Astrocyte of the spinal cord (primary cell): ENCODE measurements at places on chromosomes 4 and X.

GRCh38 chr4:62912531-62912930 lies 1496.7 kb downstream of the TECRL start:
- no peak for DNase-seq

- no peak for DNase-seq
These were observed 38.9 kb upstream of the PHEX start for GRCh38 chrX:21993265-21993664.

DNA sequence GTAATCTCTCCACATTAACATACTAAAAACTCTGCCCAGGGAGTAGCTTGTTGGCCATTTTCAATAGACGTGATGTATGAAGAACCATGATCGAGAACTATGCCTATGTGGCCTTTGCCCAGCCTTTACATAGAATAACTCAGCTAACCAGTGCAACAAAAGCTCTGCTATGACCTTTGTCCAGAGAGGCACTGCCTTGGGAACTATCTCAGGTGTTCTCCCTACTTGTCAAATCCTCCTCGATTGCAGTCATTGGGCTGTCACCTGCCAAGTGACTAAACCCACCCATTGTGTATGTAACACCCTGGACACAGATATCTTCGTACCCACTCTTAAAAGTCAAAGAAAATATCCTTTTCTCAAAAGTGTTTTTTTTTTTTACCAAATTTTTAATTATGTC lies 610.3 kb upstream of the GALNTL6 start:
- no peak for DNase-seq

GRCh38 chr4:52266537-52267137 lies 215.5 kb downstream of the SPATA18 start:
- no peak for DNase-seq

- DNase-seq = no peak
These were observed 3.9 kb downstream of the HCFC1 start for GRCh38 chrX:153967536-153968224.

- DNase-seq = no peak
These were observed 18.7 kb upstream of the PLCXD1 start for GRCh38 chrX:262381-262909.

DNA sequence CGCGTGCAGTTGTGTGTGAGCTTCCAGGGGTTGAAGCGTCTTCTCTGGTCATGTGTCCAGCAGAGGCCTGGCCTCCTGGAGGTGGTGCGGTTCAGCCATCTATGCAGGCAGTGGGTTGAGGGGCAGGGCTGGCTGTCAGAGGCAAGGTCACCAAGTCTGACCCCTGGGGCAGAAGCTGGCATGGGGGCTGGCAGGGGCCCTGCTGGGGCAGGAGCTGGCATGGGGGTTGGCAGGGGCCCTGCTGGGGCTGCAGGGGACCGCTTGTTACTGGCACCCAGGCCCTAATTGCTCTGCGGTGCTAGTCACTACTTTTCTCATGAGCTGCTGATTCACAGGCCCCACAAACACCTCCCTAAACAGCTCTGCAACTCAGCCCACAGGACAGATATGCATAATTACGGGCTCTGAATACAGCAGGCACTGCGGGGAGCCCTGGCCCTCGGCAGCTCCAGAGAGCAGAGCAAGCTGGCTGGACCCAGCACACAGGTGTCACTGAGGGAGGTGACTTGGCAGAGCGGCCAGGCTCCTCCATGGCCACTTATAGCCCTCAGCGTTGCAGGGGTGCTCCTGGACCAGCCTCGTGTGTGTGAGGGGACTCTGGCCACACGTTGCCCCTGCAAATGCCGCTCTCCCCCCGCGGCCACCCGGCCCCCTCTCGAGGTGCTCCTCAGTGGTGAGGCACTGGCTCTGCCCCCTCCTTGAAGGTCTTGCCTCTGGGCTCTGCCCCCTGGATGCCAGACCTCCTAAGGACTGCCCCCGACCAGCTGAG lies 32.7 kb downstream of the CPLX1 start:
- no peak for DNase-seq

- DNase-seq = no peak
These were observed 138.4 kb upstream of the ETNPPL start for GRCh38 chr4:108901291-108901690.

GRCh38 chr4:150117094-150117493 lies 38.8 kb downstream of the DCLK2 start:
- DNase-seq = no peak

DNA sequence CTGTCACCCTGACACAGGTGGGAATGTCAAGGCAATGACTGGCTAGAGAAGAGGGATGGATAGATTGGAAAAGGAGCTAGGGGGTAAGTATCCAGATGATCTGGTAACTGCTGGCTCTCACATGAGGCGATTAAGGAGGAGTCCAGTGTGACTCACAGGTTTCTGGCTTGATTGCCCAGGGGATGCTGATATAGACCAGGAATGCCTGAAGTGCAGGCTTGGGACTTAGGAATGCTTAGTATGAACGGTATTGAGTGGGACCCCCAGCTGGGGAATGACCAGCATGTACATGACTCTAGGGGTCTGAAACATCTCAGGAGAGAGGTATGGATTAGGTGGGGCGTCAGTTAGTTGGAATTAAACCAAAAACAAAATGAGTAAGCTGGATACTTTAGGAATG lies 65.8 kb upstream of the PRPS1 start:
- peak; percentile 76 for DNase-seq

DNA sequence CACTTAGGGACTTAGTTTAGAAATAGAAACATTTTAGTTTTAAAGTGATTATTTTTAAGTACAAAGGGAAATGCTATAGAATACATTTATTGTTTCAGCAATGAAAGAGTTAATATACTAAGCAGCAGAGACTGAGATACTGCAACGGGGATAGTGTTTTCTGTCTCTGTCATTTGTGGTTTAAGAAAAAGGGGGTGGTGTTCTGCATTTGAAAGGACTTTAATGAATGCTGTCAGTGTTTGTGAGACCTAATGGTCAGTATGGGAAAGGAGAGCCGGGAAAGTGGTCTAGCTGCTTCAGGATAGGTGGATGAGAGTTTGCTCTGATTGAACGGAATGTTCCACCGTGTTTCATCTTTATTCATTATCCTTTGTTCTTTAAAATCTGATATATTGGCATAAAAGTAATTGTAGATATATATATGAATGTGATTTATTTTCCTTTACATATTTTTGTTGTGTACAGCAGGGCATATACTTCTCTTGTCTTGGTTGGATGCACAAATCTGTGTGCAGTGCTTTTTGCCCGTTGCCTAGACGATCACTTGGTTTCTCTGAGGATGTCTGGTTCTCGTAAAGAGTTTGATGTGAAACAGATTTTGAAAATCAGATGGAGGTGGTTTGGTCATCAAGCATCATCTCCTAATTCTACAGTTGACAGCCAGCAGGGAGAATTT lies at the start of gene KLHL5:
Gene KLHL5 (plus strand): TSS at position 139 of the 676 bp plus-strand sequence. CDS start 421 bp downstream, at position 560.
- DNase-seq = peak; percentile 41

- DNase-seq = no peak
These were observed 18.6 kb downstream of the HELT start for GRCh38 chr4:185036842-185037241.

- DNase-seq = no peak
These were observed 147.7 kb downstream of the GASK1B start for GRCh38 chr4:158025131-158025530.

- DNase-seq = peak; percentile 67
These were observed 158.2 kb downstream of the C4orf33 start for GRCh38 chr4:129254126-129254525.

GRCh38 chrX:19606902-19607301 lies 91.6 kb upstream of the MAP3K15 start:
- DNase-seq = no peak

- DNase-seq = no peak
These were observed 146.1 kb downstream of the PDHA2 start for GRCh38 chr4:95985791-95986550.

- peak; percentile 41 for DNase-seq
These were observed at the start of gene FAM50A for GRCh38 chrX:154443992-154444754. Gene FAM50A, plus strand, starts transcription at chrX:154444141. Its CDS starts 95 bp downstream, at chrX:154444236.

DNA sequence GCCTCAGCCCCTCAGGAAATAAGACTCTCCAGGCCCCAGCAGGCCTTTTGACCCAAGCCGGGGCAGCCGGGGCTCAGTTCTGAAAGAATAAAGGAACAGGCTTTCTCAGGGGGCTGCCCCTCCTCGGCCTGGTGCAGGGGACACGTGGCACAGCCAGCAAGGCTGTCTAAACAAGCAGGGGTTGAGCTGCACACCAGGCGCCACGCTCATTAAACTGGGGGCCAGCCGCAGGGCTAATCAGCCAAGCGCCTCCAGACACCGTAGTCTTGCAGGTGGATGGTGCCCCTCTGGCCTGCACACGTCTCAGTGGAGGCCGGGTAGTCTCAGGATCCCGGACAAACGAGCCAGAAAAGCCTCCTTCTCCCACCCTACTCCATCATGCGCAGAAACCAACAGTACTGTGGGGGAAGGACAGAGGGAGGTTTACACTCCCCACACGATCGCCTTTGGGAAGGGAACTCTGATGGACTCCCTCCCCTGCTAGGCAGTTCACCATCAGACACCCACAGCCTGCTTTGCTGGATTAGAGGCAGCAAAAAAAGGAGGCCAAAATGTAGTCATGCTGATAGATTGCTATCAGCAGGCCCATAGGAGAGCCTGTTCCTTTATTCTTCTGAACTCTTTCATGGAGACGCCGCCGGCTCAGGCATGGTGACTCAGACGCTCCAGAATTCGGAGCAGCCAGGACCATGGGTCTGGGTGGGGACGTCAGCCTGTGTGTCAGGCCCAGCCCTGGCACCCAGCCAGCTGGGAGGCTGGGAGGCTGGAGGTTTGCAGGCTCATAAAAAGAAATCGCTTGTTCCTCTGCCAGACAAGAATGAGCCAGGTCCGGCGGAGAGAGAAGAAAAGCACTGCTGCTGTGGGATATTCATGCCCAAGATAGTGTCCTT lies 342.4 kb downstream of the BCOR start:
- peak; percentile 98 for DNase-seq

DNA sequence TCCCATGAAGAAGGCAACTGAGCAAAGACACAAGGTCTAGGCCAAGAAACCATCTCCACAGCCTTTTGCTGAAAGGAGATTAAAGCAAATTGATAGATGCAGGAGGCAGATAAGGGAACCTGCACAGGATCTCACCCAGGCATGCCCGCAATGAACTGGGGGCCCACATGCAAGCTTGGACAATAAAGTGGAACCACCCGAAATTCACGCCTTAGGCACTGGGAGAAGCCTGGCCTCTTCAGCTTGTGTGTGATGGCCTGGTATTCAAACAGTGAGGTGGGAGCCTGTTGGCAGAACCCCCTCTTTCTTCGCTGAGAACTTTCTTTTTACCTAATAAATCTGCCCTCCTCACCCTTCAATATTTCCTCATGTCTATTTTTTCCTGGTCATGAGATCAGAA lies 213.2 kb downstream of the NR3C2 start:
- no peak for DNase-seq

GRCh38 chrX:29903360-29903759 lies 312.0 kb upstream of the MAGEB2 start:
- peak; percentile 13 for DNase-seq

- DNase-seq = no peak
These were observed 234.3 kb downstream of the ZNF674 start for GRCh38 chrX:46310815-46311497.

- DNase-seq = peak; percentile 71
These were observed 34.8 kb downstream of the CT47B1 start for GRCh38 chrX:120840827-120841226.

- DNase-seq = peak; percentile 50
These were observed 26.9 kb upstream of the PPP2R3B start for GRCh38 chrX:413322-414201.

DNA sequence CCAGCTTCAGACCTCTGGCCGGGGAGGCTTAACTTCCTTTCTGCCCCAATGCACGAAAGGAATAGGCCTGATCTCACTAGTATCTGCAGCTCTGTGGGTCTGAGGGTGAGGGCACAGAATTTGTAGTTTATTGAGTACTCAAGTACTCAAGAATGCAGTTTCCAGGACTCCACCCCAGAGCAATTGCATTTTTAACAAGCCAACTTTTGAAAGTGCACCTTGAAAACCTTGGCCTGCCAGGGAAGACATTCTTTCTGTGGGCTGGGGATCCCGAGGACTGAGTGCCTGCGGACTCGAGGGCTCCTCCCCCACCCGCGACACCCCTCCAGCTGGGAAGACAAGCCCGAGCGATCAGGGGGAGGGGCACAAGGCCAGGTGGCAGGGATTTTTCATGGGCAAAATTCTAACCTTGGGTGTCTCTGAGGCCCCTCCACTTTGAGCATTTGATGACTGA lies 22.4 kb downstream of the RS1 start:
- DNase-seq = no peak

DNA sequence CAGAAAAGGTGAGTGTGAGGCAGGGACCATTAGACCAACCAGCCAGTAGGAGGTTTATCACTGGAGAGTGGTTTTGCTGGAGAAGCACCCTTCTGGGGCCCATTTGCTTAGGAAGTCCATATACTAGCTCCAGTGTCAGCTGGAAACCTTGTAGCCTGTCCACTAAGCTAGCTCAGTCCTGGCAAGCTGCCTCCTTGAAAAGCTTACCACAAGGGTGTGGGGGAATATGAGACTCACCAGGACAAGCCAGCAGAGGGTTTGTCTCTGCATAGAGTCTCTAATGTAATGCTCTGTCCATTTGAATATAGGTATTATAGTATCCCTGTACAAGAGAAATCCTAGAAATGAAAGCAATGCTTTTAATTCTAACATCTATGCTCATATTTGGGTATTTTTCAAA lies 86.3 kb downstream of the FBXL5 start:
- DNase-seq = peak; percentile 19

- no peak for DNase-seq
These were observed 43.5 kb downstream of the NDST3 start for GRCh38 chr4:118077767-118078105.

DNA sequence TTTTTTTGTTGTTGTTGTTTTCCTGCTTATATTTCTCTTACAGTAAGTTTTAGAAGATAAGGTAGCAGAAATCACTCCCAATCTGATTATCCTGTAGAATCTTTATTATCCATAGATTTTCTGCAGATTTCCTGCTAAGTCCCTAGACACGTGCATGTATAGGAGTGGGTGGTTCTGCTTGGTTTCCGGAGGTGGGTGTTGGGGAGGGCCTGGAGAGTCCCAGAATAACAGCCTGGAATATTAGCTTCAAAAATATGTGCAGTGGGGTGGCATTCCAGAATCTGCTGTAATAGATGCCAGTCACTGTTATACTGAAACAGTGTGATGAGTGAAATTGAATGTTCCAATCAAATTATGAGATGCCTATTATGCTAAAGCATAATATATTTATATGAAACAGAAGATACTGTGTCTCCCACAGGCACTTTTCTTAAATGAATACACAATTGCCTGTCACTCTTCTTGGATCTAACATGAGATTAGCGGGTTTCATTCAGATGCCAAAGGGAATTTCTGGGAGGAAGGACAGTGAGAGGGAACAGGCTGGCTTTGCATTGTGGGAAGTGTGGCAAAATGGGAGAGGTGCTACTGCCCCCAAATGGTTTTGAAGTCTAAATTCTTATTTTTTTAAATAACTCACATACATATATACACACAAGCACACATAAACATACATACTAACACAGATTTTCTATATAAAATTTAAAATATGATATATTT lies 37.6 kb downstream of the C4orf50 start:
- DNase-seq = no peak
